Muscle of back (tissue), 13 donors: ENCODE measurements at places on chromosomes 3 and 15. TPM values are rescaled to one million over a fixed set of nuclear protein-coding genes. Genes with fewer than 3 reads are reported as not detected.
A peak's percentile ranks its signal among the peaks of the same experiment; 100 is the strongest.

- DNase-seq = no peak
Measured at GRCh38 chr3:71956716-71957115, 171.8 kb upstream of the PROK2 start.

- peak; percentile 4 for DNase-seq
Measured at GRCh38 chr3:70488131-70488530, 175.7 kb upstream of the MDFIC2 start.

GRCh38 chr3:192637803-192638202 lies 89.5 kb downstream of the FGF12 start:
- DNase-seq = no peak

- DNase-seq = peak; percentile 47
Measured at GRCh38 chr3:60948488-60948887, 302.8 kb downstream of the FHIT start.

DNA sequence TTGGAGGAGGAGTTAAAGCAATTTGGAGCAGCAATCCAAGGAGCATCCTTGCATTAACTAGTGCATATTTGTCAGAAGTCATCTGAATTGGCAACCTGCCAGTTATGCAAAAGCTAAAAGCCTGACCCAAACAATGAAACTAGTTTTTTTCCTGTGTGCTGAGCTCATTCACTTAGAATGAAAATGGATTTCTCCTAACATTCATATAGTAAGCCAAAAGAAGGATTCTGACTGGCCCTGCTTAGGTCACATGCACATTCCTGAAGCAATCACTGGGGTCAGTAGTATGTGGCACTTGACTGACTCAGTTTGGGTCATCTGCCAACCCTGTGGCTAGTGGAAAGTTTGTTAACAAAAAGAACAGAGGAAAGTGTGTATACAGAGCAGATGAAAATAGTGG lies 30.5 kb downstream of the OXSM start:
- DNase-seq = peak; percentile 74

- DNase-seq = no peak
Measured at GRCh38 chr3:114327665-114328064, 33.8 kb downstream of the TIGIT start.

DNA sequence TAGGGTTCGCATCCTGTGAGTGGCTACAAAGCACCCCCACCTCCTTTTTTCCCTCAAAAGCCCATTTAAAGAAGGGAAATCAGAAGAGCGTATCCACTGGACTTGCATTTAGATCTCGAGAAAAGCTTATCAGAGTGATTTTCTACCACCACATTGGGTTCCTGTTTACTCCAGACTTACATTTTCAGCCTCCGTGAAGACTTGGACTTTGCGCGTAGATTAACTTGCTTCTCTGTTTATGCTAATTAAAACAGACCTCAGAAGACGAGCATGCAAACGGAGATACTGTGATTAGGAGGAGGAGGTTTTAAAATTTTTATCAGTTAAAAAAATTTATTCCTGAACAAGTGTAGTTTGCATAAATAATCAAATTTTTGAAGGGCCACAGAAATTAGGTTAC lies 115.7 kb downstream of the AKAP13 start:
- DNase-seq = no peak

GRCh38 chr3:126939338-126939718 lies 43.6 kb upstream of the PLXNA1 start:
- DNase-seq = no peak

The TGM5 gene
- polyA plus RNA-seq = 0.27 TPM

- no peak for DNase-seq
Measured at GRCh38 chr3:121943431-121943830, 49.2 kb downstream of the SLC15A2 start.

The SLC22A14 gene
- polyA plus RNA-seq = 0.11 TPM

The TM4SF18 gene
- 18.9 TPM for polyA plus RNA-seq

DNA sequence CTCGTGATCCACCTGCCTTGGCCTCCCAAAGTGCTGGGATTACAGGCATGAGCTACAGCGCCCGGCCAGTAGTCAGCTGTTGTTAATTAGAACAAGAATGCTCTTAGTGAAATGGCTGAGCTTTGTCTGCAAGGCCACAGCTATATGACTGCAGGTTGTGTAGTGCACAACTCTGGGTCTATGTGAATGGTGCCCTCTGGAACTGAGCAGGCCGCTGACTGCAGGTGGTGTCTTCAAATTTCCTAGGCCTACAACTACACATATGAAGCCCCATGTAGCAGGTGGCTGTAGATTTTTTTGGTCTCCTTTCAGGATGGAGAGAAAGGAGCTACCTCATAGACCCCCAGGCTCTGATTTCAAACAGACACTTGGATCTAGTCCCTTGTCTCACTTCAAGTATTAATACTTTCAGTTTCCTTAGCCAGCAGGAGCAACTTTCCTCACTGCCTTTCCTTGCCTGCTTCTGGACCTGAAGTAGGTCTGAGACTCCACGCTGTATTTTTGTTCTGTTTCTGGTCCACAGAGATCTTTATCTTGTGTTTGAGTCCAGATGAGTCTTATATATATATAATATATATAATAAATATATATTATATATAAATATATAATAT lies 86.9 kb downstream of the C3orf80 start:
- no peak for DNase-seq

- peak; percentile 6 for DNase-seq
Measured at GRCh38 chr3:142963516-142964448, at the start of gene PAQR9. TSS of gene PAQR9 (minus strand) at chr3:142963674. CDS start at chr3:142963336, 338 bp downstream.

GRCh38 chr3:30187366-30187765 lies 419.0 kb upstream of the TGFBR2 start:
- DNase-seq = no peak

DNA sequence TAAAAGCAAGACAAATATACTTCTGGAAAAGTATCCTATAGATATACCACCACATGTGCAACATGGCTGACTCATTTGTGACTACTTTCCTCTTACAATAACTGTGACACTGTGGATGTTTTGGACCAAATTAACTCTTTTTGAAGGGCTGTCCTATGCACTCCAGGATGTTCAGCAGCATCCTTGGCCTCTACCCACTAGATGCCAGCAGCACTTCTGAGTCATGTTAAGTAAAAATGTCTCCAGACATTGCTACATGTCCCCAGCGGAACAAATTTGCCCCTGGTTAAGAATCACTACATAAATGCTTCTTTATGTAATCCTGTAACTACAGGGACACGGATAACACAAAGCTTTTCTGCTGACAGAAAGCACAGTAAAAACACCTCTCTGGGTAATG lies 32.0 kb downstream of the RUVBL1 start:
- no peak for DNase-seq

DNA sequence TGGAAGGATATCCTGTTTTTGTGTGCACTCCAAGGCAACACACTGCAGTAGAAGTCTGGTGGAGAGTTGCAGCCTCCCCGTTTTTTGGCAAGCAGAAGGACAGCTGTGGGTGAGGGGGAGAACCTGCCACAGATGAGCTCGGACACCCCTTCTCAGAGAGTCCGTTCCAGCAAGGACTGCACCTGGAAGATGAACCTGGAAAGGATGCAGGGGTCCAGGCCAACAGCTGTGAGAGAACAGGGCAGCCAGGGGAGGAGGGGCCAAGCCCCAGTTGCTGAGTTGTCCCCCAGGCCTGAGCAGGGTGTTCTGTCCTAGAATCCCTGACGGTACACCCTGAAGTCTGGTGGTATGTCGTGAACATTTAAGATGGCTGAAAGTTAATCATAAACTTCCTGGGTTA lies 30.2 kb downstream of the ZXDC start:
- peak; percentile 44 for DNase-seq

DNA sequence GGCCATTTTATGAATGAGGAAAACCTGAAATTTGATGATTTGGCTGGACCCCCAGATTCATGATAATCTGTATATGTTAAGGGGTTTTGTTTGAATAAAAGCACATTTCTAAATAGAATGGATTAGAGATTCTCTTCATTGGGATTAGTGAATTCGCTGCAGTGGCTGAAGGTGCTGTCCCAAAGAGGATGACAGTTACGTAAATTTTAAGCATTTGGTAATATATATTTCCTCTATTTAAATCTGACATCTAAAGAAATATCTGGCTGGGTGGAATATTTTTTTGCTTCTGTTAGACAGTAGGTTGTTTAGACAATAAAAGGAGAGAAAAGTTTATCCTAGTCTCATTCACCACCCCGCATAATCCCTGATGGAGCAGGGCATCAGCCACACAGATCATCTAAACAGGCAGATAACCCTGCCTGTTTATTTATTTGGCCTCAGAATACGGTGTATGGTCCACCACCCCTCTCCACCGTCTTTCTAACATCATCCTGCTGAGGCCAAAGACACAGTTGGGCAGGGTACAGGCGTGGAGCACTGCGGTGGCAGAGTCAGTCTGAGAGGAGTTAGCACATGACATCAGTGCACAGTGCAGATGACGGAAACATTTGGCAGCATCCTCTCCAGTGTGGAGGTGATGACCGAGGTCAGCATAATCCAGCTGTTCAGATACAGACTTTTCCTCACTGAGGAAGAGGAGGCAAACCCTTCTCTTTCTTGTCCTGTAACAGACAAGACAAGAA lies 20.4 kb upstream of the NFKBIZ start:
- peak; percentile 81 for DNase-seq

The NANOGP8 gene
- polyA plus RNA-seq = not detected

- DNase-seq = no peak
Measured at GRCh38 chr3:189210251-189210770, 38.5 kb downstream of the TPRG1 start.

- peak; percentile 28 for DNase-seq
Measured at GRCh38 chr3:150743508-150743907, 19.5 kb downstream of the SIAH2 start.

DNA sequence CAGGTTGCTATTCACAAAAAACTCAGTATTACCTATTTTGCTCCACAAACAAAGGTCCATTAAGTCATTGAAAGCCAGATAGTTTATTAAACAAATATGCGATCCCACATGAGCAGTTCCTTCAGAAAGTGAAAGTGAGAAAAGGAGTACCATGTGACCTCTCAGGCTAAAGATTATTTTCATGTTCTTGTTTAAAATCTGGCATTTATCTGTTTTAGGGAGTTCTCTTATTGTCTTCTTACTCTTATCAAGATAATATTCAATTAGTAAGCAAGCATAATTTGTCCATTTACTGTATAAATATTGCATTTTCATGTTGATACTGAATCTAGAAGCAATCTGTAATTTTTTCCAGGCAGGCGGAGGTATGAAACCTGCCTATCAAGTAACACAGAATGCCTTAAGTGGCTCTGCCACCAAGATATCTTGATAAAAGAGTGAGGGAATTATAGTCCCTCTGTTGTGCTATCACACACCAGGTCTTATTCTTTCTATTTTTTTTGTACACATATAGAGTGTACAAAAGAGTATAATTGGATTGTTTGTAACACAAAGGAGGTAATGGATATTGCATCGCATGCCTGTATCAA lies 20.1 kb upstream of the PLSCR5 start:
- no peak for DNase-seq

- DNase-seq = no peak
Measured at GRCh38 chr3:98690876-98691275, 72.3 kb upstream of the ST3GAL6 start.

DNA sequence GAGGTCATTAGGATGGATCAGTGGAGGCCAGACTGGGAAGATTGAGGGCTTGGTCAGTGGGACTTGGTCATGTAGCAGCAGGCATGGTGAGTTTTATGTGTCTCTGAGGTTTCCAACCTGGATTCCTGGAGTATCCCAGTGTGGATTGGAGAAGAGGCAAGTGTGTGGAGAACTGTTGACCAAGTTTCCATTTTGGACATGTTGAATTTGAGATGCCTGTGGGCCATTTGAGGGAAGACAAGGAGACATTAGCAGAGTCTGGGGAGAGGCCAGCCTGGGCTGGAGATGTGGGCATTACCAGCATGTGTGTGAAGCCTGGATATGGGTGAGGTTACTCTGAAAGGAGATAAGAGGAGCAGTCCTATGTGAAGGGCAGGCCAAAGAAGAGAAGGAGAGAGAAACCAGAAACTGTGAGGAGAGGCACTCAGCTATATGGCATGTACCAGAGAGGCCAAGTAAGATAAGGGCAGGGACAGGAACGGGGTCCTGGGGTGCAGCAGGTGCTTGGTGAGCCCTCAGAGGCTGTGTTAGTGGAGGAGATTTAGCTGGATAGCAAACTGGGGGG lies 4.3 kb downstream of the SLC25A38 start:
- DNase-seq = no peak

- no peak for DNase-seq
Measured at GRCh38 chr15:25683911-25684310, 179.2 kb downstream of the ATP10A start.

The ITGB5 gene
- polyA plus RNA-seq = 17.8 TPM

DNA sequence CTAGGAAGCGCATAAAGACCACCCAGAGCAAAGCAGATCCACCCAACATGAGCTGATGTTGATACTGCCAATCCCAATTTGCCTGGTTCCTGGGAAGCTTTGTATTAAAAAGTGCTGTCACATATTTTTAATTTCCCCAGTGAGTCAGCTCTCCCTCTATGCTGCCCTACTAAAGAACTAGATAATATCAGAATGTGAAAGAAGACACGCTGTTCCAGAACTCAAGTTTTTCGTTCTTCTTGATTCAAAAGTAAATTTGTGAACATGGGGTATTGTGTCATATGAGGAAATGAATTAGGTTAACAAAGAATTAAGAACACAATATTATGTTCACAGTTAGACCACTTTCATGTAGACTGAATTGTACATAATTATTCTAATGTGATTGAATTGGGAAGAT lies 734.2 kb upstream of the ALCAM start:
- no peak for DNase-seq

The LRRK1 gene
- polyA plus RNA-seq = 6.0 TPM

DNA sequence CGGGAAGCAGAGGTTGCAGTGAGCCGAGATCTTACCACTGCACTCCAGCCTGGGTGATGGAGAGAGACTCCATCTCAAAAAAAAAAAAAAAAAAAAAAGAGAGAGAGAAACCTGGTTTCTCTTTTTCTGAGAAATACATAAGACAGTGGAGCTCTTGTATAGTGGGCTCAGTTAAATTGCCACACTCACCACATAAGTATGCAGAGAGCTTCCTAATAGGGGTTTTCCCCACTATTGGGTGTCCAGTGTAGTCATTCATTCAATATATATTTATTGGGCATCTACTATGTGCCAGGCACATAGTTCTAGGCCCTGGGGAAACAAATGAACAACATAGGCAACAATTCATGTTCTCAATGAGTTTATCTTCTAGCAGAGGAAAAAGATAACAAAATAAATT lies 48.9 kb upstream of the FMN1 start:
- no peak for DNase-seq
